ENCODE measurements at places on chromosomes 7 and 10.

GRCh38 chr7:17178545-17178944 lies 119.9 kb upstream of the AHR start:
- DNase-seq, result no peak

DNA sequence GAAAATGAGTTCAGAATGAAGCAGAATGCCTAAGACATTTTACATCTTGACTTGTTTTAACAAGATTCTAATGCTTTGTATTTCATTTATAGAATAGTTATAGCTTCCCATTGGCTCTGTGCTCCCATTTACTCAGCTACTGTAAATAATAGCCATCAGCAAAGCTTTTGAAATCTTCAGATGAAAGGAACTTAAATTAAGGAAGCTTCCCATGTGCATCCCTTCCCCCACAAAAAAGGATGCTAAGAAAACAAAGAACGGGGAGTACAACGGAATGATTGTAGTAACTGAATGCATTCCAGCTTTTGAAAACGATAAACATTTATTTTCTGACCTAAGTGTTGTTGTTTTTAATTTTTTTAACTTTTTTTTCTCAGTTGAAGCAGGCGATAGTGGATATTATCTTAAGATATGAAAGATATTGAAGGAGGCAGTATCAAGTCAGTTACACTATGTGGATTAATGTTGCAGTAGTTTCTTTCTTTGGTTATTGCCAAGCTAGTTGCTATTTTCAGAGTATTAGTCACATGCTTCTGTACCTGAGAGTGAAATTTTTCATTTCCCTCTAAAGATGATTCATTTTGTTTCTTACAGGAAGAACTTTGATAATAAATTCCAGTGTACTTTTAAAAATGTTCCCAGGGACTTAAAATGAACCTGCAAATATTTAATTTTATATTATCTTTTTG lies 129.2 kb downstream of the KCND2 start:
- DNase-seq, result no peak

GRCh38 chr10:44357023-44357540 lies 27.8 kb downstream of the CXCL12 start:
- DNase-seq, result no peak

DNA sequence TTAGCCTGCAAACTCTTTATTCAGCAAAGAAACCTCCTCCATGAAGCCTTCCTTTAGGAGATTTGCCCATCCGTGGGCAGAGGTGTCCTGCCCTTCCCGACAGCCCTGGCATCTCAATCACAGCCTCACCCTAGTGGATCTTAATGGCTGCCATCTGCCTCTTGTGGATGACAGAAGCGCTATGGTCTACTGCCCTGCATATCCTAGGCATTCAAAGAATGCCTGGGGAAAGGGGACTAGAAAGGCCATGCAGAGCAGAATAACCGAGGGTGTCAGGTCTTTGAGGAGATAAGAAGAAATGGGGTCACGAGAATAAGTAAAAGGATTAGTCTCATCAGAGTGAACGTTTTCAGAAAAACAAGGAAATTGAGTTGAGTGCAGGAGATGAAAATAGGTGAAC lies 57.7 kb upstream of the SPOCK2 start:
- DNase-seq, result no peak

- no peak for DNase-seq
These were observed 3.8 kb upstream of the CAV2 start for GRCh38 chr7:116495736-116496135.

GRCh38 chr7:19024261-19024660 lies 93.2 kb downstream of the TWIST1 start:
- DNase-seq, result peak; percentile 77

GRCh38 chr7:99146979-99147378 lies 3.1 kb upstream of the SMURF1 start:
- DNase-seq, result no peak

- DNase-seq, result no peak
These were observed 248.2 kb downstream of the SKAP2 start for GRCh38 chr7:26616235-26616634.

GRCh38 chr7:29352041-29352440 lies 157.5 kb downstream of the CHN2 start:
- DNase-seq, result no peak

DNA sequence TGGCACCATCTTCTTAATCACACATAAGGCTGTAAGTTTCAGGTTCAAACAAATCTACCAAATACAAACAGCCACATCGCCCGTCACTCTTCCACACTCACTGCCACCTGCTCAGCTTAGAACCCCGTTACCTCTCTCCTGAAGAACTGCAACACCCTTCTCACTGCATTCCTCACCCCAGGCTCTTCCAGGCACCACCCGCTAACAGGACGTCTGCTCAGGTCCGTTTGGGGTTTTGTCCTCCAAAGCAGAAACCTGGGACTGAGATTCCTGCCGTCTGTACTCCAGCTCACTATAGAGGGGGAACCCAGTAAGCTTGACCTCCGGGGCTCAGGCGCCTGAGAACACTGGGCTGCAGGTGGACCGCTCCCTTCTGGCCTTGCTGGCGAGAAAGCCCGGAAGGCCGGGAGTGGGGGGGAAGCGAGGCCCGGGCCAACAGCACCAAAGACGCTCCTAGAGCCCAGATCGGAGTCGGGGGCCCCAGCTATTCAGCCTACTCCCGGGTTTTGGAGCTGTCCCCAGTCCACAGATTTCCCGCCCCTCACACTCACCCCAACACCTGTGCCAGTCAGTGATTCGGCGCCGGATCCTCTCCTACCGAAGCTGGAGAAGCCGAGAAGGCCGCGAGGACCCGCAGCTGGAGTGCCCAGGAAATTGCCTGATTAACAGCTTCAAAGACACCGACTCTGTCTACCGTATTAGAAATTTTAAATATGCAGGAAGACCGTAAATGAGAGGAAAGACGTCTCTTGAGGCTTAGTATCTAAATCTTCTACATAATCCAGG lies at the start of gene AP3M1:
Gene AP3M1, minus strand, starts transcription at position 625 of the 786 bp plus-strand sequence. CDS start 12,449 bp downstream, outside the sequence.
- no peak for DNase-seq

- no peak for DNase-seq
These were observed 212.2 kb downstream of the CUX1 start for GRCh38 chr7:102029616-102030015.

GRCh38 chr10:132816718-132817117 lies 30.8 kb upstream of the NKX6-2 start:
- no peak for DNase-seq

DNA sequence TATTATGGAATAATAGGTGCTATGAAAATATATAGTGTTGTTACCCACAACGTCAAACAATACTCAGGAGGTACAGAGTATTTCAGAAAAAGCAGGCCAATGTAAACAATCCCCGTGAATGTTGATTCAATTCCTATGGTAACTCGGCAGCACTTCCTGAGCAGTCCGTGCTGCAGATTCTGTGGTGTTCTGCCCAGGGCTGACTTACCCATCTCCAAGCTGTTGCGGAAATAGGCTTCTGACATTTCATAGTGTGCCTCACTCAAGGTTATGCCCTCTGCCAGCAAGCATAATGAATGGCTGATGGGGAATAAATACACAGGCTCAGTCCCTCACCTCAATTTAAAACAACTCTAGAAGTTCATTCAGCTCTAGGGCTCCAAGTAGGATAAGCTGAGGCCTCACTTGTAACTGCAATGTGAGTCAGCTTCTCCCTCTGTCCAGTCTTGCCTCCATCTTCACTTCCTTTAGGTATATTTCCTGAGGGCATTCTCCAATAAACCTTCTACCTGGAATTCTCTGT lies 177.6 kb downstream of the GNAI1 start:
- peak; percentile 90 for DNase-seq

DNA sequence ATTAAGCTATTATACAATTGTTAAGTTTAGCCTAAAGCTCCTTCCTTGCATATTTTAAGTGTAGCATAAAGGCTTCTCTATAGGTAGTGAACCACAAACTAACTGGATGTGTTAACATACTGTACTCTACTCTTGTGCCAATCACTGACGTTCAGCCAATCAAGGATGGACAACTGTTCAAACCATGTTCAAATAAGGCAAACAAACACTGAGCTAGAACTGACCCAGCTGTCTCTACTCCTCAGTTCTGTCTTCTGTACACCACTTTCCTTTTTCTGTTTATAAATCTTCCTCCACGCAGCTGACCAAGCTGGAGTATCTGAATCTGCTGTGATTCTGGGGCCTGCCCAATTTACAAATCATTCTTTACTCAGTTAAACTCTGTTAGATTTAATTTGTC lies 188.7 kb upstream of the MBL2 start:
- DNase-seq, result no peak

DNA sequence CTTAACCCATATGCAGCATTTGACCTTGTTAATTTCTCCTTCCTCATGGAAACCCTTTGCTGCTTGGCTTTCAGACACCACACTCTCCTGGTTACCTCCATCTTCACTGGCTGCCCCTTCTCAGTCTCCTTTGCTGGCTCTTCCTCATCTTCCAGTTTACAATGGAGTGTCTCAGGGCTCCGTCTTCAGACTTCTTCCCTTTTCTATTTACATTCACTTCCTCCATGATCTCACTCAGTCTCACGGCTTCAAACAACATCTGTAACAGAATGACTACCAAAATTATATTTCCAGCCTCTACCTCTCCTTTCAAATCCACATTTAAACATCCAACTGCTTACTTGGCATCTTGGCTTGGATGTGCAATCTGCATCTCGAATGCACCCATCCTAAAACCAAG lies 140.4 kb downstream of the DKK1 start:
- no peak for DNase-seq

DNA sequence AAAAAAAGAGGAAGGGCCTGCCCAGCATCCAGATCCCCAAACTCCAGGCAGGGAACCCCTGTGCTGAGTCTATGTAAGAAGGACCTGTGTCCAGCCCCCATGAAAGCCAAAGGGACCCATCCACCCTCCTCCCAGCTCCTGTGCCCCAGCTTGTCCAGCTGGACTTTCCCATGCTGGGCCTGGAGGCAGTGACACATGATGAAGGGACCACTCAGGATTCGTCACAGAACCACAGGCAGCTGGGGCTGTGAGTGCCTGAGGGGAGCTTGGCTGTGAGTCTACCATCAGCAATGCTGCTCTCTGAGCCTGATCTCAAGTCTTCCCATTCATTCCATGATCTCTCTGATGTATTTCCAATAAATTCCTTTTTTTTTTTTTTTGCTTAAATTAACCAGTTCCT lies 36.2 kb upstream of the MNX1 start:
- peak; percentile 96 for DNase-seq

GRCh38 chr7:129829737-129830631 lies 122.8 kb downstream of the UBE2H start:
- peak; percentile 61 for DNase-seq

DNA sequence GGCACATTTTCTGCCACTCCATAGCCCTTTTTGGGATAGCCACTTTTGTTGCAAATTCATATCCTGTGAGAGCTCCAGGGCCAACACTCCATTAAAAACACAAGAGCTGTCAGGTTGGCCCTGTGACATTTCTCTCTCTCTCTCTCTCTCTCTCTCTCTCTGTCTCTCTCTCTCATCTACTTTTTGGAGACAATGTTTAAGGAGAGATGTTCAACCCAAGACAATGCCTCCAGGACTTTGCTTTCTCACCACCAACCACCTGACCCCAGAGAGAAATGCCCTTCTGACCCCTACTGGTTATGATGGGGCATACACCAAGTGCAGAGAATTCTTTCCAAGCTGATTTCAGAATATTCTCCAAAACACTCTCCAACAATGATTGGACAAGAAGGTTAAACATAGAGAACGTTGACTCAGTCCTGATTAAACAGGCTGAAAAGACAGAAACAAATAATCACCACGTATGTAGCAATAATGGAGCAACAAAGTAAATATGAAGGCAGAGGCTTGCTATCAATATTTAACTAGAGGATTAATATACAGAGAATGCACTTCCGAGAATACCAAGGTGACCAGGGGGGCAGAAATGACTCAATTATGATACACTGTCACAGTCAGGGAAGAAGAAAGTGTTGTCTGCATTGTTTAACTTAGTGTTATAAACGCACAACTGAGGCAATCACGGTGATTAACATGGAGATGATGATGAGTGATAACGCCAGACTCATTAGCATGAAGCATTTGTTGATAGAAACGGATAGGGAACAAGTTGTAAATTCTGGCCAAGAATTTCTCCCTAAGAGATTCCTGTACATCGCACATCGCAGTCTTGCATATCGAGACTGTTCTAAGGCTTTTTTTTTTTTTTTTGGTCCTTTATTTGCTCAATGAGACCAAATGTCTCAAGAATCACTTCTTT lies 178.5 kb downstream of the NRP1 start:
- DNase-seq, result peak; percentile 78

- DNase-seq, result no peak
These were observed 97.0 kb downstream of the MICALL2 start for GRCh38 chr7:1362301-1362700.

DNA sequence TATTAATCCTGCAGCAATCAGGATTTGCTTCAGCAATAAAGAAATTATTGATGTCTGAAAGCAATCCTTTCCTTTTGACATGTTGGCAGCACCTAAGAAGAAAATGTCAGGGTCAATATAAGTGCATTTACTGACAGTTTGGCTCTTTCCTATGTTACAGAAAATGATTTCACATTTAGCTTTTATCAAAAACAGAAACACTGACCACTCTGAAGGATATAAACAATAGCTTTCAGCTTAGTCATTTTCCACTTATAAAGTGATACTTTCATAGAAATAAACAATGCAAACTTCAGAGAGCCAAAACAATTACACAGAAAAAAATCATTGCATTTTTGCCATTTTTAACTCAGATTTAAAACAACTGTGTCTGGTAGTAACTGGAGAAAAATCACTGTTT lies 325.6 kb upstream of the KAT6B start:
- DNase-seq, result peak; percentile 3

DNA sequence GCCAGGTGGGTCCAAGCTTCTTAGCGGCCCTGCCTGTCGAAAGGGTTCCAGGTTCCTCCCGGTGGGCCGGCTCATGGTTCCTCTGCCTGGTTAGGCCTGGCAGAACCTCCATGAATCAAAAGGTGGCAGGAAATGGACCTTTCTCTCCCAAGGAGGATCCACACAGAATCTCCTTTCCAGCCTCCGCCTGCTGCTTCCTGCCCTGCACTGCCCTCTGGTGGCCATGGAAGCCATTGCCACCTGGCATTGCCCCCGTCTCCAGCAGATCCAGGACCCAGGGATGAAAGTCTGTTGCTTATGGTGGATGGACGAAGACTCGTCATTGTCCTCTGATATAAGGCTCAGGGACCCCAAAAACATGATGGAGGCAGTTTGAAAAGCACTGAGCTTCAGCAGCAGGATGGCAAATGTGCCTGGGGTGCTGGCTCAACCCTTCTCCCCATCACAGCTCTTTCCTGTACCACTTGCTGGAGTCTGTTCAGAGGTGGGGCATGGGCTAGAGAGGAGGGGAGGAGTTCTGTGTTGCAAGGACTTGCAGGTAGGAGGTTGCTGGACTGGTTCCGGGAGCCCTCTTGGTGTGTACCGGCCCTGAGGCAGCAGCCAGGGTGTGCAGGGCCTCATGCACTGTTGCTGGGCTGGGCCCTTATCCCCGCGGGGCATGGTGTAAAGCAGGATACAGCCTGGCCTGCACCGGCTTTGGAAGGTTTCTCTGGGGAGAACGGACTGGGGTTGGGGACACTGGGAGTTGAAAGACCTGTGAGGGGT lies 11.3 kb upstream of the INMT start:
- DNase-seq, result peak; percentile 50

- no peak for DNase-seq
These were observed 70.6 kb upstream of the NXPH1 start for GRCh38 chr7:8362723-8363369.

Data from HFFc6 (cell line).